ENCODE measurements at places on chromosomes 2 and 18.

- DNase-seq = peak; percentile 21
Measured at GRCh38 chr2:137675584-137676327, 288.5 kb upstream of the HNMT start.

GRCh38 chr2:126699018-126699417, 43.1 kb downstream of the GYPC start:
- DNase-seq = no peak

DNA sequence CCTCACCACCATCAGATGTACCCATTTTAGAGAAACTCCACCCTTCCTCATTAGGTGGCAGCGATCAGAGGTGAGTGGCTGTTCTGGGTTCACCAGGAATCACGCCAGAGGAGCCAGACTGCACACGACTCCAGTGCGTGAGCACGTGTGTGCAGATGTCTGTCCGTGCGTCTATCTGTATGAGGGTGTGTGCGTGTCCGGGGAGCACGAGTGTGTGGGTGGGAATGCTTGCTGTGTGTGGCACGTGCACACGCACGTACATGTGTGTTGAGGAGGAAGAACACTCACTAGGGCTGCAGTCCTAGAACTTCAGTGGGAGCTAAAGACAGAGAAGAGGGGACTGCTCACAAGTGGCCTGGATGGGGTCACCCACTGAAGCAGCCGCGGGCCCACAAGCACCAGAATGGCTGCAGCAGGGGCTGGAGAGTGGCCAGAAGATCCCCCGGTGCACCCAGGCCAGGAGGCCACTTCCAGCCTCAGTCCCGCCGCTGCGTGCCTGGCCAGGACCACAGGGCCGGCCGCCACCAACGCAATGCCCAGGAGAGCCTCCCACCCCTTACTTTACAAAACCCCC, 13.9 kb downstream of the HDAC4 start:
- DNase-seq = no peak

DNA sequence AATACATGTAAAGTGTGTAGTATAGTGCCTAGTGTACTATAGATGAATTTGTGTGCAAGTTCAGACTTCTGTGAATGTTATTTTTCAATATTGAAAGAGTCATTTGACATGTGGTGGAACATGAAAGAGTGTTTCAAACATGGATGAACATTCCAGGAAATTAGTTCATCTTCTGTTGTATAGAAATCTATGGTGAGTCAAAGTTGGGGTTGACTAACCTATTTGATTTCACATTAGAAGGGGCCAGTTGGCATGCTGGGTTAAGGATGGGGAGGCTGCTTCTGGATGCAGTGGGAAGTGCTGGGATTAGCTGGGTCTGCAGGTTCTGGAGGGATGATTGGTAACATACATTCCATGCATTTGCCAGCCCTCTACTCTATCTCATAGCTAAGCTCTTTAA, 50.6 kb downstream of the LYPD6B start:
- DNase-seq = no peak

GRCh38 chr2:9778012-9778411, 65.3 kb upstream of the TAF1B start:
- no peak for DNase-seq

DNA sequence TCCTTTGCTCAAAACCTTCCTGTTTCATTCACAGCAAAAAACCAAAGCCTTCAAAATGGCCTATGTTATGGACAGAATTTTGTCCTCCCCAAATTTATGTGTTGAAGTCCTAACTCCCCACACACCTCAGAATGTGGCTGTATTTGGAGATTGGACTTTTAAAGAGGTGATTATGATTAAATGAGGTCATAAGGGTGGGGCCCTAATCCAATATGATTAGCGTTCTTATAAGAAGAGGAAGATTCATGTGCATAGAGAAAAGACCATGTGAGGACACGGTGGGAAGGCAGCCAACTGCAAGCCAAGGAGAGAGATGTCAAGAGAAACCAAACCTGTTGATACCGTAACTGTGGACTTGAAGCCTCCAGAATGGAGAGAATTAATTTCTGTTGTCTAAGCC, 4.6 kb upstream of the ZNF638 start:
- DNase-seq = no peak
